Naive thymus-derived CD8-positive, alpha-beta T cell (primary cell): ENCODE measurements at places on chromosomes 2 and 18.

DNA sequence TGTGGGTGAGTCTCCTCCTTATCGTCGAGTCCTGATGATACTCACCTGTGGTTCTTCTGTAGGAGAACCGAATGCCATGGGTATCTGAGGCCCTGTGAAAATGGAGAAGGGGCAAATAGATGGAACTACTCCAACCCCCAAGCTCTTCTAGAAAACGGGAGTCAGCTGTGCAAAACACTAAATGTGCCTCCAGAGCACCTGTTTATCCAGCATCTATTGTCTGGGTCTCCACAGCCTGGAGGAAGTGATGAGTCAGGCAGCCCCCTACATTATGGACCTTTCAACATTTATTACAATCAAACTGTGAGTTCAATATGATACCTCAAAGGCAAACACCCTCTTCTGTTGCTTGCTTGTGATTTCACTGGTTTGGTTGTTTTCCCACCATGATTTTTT is 9.8 kb upstream of the LRRFIP1 start:
- no peak for DNase-seq

- no peak for DNase-seq
These were observed 11.1 kb downstream of the NR4A2 start for GRCh38 chr2:156321243-156321904.

DNA sequence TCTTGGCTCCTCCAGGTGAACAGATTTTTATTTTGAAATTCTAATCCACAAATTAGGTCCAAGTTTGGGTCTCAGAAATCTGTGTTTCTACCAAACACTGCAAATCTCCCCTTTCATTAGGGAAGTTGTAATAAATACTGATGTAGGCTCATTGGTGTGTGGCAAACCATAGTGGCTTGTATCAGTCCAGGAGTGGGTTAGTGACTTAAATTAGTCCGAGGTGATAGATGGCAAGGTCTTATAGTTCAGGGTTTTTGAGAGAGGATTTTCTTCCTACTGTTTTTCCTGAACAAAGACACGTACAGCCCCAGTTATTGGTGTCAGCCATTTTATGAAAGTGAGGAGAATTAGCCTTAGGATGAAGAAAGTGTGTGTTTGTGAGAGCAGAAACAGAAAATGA is 74.6 kb downstream of the RPRM start:
- no peak for DNase-seq

- DNase-seq, result no peak
These were observed 23.6 kb downstream of the FZD5 start for GRCh38 chr2:207746131-207746530.

- no peak for DNase-seq
These were observed 110.1 kb downstream of the LYPD1 start for GRCh38 chr2:132559921-132560320.

DNA sequence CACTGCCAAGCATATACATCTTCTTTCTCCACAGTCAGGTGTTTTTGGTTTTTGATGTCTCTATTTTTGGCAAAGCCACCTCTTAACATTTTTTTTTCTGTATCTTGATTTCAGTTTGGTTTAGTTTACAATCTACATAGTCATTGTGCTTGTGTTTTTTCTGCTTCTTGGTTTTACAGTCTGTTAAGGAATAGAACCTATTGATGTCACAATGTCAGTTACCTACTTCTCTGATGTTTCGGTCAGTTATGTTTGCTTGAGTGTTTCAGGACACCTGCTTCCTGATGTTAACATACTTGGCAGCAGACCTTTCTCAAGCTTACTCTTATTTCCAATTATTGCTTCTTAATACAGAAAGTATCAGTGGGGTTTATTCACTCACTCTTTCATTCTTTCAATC is 253.3 kb downstream of the SPAG16 start:
- DNase-seq, result no peak

GRCh38 chr18:57869221-57869620 is 66.1 kb upstream of the ATP8B1 start:
- DNase-seq, result no peak

DNA sequence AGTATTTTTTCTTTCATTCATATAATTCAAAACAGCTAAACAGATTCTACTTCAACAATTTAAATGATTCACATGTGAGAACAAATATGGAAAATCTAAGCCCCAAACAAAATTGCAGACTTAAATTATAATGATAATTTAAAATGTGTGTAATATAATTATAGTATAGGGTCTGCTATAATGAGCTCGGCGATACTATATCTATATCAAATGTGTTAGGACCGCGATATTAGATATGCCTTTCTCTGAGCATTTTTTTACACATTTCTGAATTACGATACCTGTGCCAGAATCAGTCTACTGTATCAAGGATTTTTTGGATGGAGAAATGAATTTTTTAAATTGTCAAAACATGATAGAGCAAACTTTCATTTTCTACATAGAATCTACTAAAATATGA is 808.8 kb upstream of the POU3F3 start:
- DNase-seq, result no peak

DNA sequence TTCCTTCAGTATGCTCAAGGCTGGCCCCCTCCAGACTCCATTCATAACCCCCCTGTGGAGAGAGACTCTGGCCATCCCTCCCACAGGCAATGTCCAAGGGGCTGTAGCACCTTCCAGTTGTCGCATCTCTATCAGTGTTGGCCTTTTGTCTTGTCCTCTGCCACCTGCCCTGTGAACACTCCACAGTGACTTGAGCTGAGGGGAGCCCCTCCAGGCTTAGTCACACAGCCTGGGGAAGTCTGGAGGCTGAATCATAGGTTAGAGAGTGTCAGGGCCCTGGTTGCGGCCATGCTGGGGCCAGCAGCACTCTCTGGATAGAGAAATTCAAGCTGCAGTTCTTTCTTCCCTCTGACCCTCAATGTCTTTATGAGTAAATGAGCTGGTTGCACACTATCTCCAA is 64.7 kb downstream of the GYPC start:
- DNase-seq, result no peak

DNA sequence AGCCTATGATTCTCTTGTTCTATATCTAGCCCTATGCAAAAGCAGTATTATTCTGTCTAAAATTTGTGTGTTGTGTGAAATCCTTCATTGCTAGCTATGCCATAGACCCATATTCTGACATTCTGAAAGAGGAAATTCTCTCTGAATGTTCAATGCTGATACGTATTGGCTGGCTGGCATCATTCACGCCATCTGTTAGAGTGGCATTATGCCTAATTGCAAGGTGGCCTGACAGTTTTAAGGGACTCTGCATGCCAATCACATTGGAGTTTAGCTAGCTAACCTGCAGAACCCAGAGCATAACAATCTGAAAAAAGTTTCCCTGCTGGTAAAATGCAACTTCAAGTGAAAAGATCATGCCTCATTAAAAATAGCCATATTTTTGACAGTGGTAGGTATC is 316.0 kb downstream of the SOX11 start:
- DNase-seq, result no peak

GRCh38 chr2:240963868-240964703 is 34.3 kb upstream of the SNED1 start:
- no peak for DNase-seq

DNA sequence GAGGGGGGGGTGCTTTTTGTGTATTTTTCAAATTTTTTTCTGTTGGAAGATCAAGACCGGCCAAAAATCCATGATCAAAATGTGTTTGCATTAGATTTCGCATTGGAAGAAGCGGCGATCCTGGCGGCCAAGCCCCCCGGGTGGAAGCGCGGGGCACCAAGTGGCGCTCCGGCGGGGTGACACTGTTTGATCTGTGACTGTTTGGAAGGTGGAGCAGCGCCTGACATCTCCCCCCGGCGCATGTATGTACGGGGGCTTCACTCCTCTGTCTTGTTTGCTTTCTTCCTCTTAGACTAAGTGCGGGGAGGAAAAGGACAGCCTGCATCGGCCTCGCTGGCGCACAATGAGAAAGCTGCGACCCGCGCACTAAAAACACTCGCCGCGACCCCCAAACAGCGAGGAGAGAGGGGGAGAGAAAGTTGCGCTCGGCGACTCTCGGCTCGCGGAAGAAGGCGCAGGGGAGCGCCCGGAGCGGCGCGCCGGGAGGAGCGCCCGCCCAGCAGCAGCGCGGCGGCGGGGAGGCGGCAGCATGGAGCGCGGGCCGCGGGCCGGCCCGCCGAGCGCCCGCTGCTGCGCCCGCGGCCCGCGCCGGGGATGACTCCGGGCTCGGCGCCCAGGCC is 515 bp downstream of the TSHZ1 start:
- DNase-seq, result peak; percentile 34

- DNase-seq, result no peak
These were observed 2.2 kb downstream of the LRRTM4 start for GRCh38 chr2:77519888-77520506.

- DNase-seq, result peak; percentile 28
These were observed 37.6 kb upstream of the SLC4A10 start for GRCh38 chr2:161586517-161587167.
